Activated CD8-positive, alpha-beta memory T cell treated with anti-CD3 and anti-CD28 coated beads for 4 hours (primary cell): ENCODE measurements at places on chromosomes 4 and X.

- DNase-seq, result no peak
Observed at GRCh38 chr4:47053485-47053884, 22.1 kb downstream of the GABRB1 start.

DNA sequence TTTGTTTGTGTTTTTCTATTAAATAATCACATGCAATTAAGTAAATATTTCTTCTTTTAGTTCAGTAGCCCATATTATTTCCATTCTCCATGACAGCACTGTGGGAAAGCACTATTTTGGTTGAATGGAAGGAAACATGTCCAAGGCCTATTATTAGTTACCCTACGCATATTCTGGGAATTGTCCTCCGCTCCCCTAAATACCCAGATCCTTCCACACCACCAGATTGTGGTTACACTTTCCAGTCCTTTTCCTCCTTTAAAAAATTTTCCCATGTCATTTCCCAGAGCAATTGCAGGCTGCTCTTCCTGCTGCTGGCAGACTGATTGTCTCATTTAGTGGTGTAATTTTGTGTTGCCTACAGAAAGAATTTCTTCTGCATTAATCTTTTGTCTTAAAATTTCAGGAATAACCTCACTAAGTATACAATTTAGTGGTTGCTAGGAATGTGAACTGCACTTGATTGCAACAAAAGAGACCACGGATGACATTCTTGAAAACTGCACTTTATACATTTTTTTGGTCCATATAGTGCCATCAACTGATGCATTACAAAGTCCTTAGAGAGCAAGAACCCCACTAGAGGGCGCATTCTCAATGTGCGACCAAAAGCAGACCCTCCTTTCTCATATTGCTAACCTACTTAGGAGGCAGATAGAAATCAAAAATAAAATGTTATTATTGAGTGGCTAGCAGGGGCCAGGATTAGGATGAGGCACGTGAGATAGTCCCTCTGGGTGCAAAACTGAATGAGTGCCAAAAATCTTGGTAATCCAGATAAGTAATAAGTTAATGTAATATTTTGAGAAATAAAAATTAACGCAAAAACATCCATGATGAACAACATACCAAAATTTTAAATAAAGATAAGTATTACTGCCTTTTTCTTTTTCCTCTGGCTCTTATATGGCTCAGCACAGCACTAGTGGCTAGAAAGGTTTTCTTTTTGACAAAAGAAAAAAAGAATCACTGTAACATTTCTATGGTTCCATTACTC, 98.8 kb upstream of the IQCM start:
- no peak for DNase-seq

DNA sequence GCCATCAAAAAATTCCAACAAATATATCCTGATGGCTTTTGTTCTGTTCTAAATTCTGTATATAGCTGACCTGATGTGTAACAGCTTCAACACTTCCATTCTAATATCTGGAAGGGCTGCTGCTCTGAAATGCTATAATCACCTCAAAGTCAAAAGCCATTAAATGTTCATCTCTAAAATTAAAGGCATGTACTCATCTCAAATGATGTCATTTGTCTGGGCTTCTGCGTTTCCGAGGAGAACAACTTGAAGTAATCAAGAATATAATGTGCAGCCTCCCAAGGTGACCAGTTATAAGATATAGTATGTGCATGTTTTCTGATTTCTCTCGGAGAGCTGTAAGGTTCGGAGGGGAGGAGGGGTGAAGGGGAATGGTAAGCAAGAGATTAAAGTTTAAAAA, 237.6 kb downstream of the SCFD2 start:
- no peak for DNase-seq

DNA sequence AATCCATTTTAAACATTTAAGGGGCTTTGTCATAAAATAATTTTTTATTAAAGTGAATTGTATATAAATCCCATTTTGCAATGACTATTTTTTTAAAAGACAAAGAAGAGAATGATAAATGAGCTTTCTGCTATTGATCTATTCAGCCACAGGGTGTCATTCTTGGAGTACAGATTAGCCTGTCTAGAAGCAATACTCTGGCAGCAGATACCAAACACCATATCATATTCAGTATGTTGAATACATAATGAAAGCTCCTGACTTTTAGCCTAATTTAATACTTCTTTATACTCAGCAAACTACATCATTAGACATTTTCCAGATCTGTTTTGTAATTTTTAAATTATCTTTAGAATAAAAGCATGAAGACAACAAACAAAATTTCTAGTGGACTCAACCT, 496.3 kb downstream of the PDGFC start:
- no peak for DNase-seq

GRCh38 chrX:111917591-111917990, 41.6 kb downstream of the TRPC5OS start:
- no peak for DNase-seq

- no peak for DNase-seq
Observed at GRCh38 chr4:123596805-123597204, 200.2 kb downstream of the SPRY1 start.

- DNase-seq, result no peak
Observed at GRCh38 chr4:18882468-18882867, 860.9 kb upstream of the LCORL start.

DNA sequence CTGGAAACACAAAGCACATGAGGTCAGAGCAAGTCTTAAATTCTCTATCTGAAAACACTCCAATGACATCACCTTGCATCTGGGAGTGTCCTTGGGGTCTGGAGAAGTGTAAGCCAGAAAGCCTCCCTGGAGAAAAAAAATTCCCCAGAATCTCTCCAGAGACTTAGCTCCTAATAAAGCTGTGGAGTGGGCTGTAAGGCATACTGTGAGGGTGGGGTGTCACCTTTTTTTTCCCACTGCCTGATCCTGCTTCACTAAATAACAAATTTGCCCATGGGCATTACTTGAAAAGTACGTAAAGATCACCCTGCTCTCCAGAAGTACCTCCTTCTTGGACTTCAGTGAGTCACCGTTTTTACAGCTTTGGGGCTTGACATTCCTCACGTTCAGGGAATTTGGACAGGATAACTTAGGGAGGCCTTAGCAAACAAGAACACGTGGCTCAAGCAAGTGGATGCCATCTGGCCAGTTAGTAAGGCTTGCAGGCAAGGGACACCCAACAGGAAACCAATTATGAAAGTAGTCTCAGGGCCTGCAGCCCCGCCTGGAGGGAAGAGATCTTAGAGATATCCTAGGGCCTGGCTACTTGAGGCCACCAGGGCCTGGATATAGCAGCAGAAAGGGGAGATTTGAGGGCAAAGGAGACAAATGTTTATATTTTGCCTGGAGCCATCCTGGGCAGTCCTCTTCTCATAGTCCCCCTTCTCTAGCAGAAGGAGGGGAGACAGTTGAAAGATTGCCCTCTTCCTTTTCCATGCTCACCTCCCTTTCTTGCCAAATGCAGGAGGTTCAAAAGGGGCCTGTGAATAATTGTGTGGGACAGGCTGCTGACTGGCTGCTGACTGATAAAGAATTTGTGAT, 60.1 kb upstream of the PLAC1 start:
- DNase-seq, result no peak

DNA sequence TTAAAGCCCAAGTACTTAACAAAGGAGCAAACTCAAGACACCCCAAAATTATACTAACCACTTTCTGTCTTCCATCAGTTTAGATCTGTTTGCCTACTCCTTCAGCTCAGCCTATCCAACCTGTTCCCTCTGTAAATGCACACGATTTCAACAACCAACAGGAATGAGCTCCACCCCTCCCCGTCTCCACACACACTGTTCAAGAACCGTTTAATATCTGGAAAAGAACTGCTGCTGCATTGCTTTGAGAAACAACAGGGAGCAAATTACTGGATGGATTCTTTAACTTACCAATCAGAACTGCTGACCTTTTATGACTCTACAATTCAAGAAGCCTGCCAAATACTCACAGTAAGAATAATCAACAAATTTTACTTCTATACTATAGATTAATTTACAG, 87.0 kb downstream of the FBXW7 start:
- no peak for DNase-seq

- no peak for DNase-seq
Observed at GRCh38 chr4:71304289-71304850, 34.5 kb upstream of the SLC4A4 start.

DNA sequence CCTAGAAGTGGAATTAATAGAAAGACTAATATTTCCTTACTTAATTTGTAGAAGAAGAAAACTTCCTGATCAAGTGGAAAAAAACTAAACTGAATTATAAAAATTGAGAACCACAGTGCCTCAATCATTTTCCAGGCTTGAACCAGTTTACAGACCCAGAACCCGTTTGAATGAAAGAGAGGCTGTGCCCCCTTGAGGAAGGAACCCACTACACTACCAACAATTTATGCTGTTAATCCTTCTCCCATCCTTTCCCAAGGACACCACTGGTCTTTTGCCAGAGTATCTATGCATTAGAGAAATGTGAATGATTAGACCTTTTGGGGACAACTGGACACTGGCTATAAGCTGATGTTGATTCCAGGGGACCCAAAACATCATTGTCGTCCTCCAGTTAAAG, 842.6 kb downstream of the TECRL start:
- no peak for DNase-seq

- no peak for DNase-seq
Observed at GRCh38 chrX:150512461-150512901, 55.9 kb upstream of the MTM1 start.

GRCh38 chr4:148951346-148951745, 509.1 kb upstream of the NR3C2 start:
- no peak for DNase-seq

GRCh38 chrX:151184705-151185104, 8.3 kb downstream of the GPR50 start:
- DNase-seq, result no peak

- no peak for DNase-seq
Observed at GRCh38 chr4:27215220-27215826, 354.7 kb downstream of the STIM2 start.

GRCh38 chrX:50198348-50198747, 2.5 kb downstream of the AKAP4 start:
- no peak for DNase-seq

DNA sequence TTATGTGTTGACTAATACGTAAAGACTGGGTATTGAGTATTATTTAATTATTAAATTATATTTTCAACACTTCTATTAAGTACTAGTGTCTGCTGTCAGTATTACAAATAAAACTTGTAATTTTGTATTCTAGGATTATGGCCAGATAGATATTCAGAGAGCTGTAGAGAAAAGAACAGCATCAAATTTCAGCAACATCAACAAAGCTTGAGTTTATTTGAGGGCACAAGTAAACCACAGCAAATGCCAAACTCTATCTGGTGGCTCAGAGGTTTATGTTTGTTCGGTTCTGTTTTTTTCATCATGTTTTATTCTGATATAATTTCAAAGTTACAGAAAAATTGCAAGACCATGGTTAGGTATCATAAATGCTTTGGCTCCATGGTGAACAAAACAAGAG, 1530.5 kb downstream of the PCDH18 start:
- no peak for DNase-seq

GRCh38 chr4:20813700-20814099, 113.4 kb downstream of the PACRGL start:
- DNase-seq, result no peak

- no peak for DNase-seq
Observed at GRCh38 chrX:39195156-39195555, 393.9 kb downstream of the MID1IP1 start.
